Gastroesophageal sphincter (tissue), 4 donors: ENCODE measurements at places on chromosomes 6 and 20. TPM values are rescaled to one million over a fixed set of nuclear protein-coding genes. Genes with fewer than 3 reads are reported as not detected.

The CLPSL2 gene
- not detected for total RNA-seq

The ENPP4 gene
- 20.4 TPM for total RNA-seq

The RIPPLY2 gene
- not detected for total RNA-seq

The MUC21 gene
- 1.0 TPM for total RNA-seq

The HLA-A gene
- total RNA-seq, result 526 TPM

The LPA gene
- total RNA-seq, result not detected

The SIGLEC1 gene
- total RNA-seq, result 17.2 TPM

The RAB44 gene
- total RNA-seq, result 0.89 TPM

The DLK2 gene
- 0.54 TPM for total RNA-seq

The SLC17A9 gene
- 1.3 TPM for total RNA-seq

The EPHA7 gene
- total RNA-seq, result 162 TPM

The FOXA2 gene
- not detected for total RNA-seq

The GMEB2 gene
- 12.3 TPM for total RNA-seq

The SMLR1 gene
- total RNA-seq, result not detected

DNA sequence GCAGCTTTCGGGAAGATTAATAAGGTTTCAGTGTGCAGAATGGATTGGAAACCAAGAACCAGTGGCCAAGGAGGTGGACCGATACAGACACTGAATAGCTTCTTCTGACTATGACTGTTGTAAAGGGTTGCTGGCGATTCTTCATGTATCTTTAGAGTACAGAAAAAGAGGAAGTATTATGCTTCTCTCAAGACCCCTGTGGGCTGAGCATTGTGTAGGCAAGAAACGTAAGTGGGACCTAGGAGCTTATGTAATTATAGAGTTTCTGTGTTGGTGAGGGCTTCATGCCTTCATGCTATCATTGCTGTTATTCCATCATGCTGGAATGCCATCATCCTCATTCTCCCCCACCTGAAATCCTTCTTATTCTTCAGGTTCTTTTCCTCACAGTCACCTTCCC, 105.4 kb upstream of the AKIRIN2 start:
- no peak for ATAC-seq

DNA sequence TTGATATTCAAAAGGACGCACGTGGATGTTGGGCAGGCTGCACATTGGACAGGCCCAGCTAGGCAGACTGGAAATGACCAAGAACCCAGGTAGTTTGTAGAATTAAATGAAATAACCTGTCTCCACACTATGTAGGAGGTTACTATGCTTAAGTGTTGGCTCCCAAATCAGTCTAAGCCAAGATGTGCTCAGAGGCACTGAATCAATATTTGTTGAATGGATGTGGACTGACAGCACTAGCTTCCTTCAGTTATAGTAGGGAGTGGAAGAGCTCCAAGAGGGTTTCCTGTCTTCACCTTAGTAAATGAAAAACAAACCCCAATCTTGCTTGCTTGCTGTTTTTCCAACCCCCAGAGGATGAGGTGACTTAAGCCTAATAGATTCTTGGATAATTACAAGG, 180.5 kb downstream of the JARID2 start:
- ATAC-seq, result no peak

GRCh38 chr6:111642463-111643158, 36.9 kb upstream of the TRAF3IP2 start:
- ATAC-seq, result peak; percentile 76

GRCh38 chr20:46568570-46569129, 18.2 kb upstream of the OCSTAMP start:
- peak; percentile 72 for ATAC-seq

- no peak for ATAC-seq
Measured at GRCh38 chr20:20604357-20604756, 108.1 kb downstream of the RALGAPA2 start.

GRCh38 chr20:32727683-32728082, 15.6 kb downstream of the COMMD7 start:
- ATAC-seq, result peak; percentile 55

DNA sequence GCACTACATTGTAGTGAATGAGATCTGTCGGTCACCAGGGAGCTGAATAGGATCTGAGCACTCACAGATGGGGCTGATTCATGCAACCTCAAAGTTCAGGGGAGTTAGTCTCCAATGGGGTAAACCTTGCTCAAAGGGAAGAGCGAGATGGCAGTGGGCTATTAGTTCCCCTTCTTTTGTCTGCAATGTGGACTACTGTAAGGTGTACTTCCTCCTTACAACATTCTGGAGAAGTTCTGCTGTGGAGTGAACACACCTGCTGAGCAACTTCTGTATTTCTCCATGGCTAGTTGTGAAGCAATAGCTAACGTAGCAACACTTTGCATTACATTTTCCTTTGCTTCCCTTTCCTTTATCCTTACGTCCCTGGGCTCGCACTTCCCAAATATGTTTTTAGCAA, 134.3 kb upstream of the B3GAT2 start:
- ATAC-seq, result no peak

DNA sequence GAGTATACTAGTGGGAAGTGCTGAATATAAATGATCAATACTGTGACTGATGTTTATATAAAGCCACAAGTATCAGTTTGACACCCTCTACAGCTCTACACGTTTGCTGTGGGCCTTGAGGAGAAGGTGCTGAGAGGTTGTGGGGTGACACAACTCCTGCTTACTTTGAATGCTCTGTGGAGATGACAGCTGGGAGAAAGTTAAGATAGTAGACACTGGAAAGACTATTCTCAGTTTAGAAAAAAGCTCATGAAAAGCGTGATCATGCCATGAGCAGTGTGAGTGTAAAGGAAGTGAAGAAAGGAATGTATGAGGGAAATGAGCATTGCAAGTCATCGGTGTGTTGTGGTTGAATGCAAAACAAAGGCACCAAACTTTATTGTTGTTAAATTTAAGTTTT, 215.8 kb downstream of the UTRN start:
- ATAC-seq, result no peak

DNA sequence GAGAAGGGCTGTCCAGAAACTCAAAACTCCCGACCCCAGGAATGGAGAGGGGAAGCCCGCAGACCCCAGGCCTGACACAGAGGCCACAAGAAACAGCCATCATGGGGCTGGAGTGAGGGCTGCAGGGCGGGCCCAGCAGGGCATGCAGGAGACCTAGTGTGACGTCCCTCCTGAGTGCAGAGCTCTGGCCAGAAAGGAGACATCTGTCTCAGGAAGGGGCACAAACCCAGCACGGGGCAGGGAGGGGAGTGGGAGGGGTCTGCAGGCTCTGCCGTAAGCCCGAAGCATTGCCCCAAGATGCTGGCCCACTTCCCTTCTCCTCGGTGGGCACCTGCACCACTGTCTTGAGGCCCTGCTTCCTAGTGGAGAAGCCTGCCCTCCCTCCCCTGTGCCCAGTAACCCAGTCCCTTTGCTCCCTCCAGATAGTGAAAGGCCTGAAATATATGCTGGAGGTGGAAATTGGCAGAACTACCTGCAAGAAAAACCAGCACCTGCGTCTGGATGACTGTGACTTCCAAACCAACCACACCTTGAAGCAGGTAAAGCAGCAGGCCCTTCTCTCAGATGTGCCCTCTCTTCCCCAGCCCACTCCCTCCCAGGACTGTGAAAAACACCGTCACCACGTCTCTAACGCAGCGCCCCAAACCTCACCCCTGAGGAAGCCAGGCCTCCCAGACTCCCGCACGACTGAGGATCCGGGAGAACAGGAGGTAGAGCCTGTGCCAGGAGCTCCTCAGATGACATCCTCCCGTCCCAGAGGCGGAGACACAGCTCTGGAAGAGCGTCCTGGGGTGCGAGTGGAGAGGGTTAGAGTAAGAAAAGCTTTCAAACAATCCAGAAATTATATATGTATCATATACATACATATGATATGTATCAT, 9.7 kb downstream of the CST7 start:
- ATAC-seq, result no peak

GRCh38 chr6:138107752-138108592, 753 bp upstream of the PERP start:
- ATAC-seq, result no peak

- no peak for ATAC-seq
Measured at GRCh38 chr6:53979468-53980067, 131.7 kb upstream of the MLIP start.

- no peak for ATAC-seq
Measured at GRCh38 chr20:25510202-25510601, 75.1 kb downstream of the NINL start.

DNA sequence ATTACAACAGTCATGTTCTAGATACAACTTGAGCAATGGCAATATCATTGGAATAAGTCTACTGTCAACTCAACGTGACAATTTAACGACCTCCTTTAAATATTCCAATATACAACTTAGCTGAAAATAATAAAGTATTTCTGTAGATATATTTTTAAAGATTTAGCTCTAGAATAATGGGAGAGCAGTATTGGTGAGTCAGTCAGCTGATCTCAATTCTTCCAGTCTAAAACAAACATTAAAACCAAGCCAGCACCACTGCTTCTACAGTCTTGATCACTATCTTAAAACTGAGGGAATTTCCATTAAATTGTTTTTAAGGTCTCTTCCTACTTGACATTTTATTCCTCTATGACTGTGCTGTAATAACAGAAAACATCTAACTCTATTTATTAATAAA, 38.2 kb downstream of the NOL7 start:
- ATAC-seq, result no peak

DNA sequence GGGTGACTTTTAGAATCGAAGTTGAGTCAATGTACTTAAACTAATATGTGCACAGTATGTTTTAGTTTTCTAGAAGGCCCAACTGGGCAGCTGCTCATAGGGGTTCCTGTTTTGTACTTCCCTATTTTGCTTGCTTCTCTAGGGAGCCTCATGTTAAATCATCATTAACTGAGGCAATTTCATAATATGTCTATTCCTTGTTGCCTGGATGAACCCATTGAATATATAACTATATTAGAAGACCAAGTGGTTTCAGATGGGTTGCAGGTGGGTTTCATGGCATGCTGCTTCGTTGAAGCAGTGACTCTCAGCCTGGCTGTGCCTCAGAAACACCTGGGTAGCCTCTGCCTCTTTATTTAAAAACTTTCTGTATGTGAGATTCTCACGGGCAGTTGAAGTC, 22.2 kb downstream of the CARMIL1 start:
- ATAC-seq, result no peak

DNA sequence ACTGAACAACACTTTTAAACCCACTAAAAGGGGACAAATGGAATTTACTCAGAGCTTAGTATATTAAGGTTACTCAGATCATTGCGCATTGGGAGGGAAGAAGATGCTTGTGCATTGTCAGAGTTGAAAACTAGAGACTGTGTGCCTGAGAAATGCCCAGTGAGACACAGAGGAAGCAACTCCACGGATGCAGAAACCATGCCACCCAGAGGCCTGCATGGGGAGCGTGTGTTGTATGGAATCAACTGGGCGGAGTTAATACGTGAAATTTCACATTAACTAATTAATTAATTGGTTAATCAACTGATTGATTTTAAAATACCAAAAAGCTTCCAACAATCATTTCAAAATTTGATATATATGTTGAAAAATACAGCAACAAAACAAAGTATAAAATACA, 391.6 kb downstream of the PLCB1 start:
- no peak for ATAC-seq

- ATAC-seq, result no peak
Measured at GRCh38 chr6:4287811-4288244, 152.5 kb upstream of the ECI2 start.

GRCh38 chr6:82330171-82330804, 33.3 kb upstream of the TPBG start:
- ATAC-seq, result no peak

- no peak for ATAC-seq
Measured at GRCh38 chr6:42710316-42710715, 12.1 kb downstream of the PRPH2 start.

DNA sequence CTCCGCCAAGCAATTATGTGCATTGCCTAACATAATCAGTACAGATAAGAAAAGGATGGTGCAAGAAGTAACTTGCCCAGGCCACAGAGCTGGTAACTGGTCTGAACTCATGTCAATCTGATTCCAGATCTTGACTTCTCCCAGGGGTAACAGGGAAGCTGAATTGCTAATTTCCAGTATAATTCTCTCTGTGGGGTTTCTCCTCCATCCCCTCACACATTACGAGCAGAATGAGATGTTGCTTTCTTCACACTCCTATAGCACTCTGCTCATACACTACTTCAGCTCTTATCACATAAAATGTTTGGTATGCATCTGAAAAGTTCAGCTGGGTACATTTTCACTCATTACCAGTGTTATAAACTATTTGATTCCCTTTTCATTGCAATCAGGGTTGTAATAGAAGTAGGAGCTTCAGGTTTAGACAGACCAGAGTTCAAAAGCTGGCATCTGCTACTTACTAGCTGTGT, 24.0 kb upstream of the LRRC1 start:
- no peak for ATAC-seq

DNA sequence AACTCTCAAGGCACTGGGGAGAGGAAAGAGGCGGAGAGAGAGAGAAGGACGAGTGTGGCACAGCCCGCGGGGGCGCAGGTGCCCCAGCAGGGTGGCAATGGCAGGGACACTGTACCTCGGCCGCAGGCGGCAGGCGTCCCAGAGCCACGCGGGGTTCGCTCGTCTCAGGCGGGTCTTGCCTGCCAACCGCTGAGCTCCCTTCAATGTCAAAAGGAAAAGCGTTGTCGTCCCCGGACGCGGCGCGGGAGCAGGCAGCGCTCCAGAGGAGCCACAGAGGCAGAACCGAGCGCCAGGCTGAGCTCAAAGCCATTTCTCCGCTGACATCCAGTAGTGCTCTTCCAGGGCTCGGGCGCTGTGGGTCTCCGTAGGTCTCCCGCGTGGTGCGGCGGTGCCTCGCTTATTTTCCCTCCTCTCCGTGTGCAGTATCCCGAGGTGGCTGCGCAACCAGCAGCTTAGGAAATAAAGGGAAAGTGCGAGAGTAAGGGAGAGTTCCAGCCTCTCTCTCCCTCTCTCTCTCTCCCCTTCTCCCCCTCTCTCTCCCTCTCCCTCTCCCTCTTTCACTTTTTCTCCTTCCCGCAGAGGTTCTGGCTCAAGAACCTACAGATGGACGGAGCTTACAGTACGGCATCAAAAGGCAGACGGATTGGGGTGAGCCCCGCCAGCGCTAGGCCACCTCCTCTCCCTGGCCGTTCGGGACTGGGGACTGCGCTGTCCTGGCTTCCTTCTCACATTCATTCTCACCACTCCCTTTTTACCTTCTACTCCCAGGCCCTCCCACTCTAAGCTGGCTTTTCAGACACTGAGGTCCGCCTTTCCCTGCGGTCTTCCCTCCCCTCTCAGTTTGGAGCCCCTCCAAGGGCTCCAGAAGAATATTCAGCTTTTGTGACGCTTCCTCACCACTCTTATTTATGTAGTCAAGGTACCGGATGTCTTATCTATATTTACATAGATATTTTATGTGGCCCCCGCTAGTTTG, at the start of gene LAMA4:
Gene LAMA4 (minus strand): TSS at position 727 of the 976 bp plus-strand sequence. CDS start 417 bp downstream, at position 310.
- ATAC-seq, result peak; percentile 64
